SHP77 treated with DMSO at 0.1 percent for 48 hours (cell line): ENCODE measurements at places on chromosomes 2 and 18.

DNA sequence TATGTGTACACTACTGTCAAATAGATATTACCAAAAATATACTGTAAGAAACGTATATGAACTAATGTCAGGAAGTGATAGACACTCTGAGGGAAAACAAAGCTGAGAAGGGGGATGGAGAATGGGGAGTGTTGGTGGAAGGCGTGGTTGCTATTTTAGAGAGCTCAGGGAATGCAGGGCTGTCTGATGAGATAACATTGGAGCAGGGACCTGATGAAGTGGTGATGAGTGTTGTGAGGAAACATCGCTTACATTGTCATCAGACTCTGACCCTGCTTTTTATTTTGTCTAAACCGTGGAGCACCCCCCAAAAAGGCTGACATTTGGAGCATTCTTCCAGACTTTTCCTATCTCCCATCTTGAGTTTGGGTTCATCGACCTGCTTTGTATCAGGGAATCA, 194.7 kb downstream of the LTBP1 start:
- no peak for DNase-seq

- DNase-seq, result no peak
Measured at GRCh38 chr2:144459286-144459685, 60.6 kb downstream of the ZEB2 start.

DNA sequence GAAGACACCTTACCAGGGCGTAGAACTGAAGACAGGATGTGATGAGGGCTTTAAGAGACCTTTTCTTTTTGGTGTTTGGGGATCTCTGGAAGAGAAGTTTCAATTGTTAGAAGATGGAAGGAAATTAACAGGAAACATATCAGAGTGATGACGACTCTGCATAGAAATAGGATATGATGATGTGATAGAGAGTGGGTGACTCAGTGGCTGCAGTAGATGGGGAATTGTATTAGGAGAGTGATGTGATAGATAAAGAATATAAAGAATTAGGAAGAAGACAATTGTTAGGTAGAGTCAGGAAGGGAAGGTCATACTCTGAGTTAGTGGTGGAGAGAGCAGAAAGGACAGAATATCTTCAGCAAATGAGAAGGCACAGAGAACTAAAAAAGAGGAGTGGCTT, 593.9 kb downstream of the NYAP2 start:
- no peak for DNase-seq

DNA sequence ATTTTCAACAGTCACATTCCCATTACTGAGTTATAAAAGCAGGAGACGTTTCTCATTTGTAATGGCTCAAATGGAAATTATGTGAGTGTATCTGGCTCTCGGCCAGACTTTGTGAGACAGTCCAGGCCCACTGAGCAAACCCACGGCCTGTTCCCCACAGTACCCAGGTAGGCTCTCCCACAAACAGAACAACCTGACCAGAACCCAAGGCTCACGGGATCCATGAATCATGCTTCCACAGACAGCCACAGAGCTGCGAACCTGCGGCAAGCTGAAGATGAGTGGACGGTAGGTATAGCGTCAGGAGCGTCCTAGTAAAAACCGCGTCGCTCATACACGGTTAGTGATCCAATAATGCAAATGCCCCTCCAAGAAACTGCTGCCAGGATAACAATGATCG, 34.2 kb downstream of the NDUFA10 start:
- no peak for DNase-seq

GRCh38 chr18:75871596-75871995, 444.1 kb upstream of the SMIM21 start:
- DNase-seq, result no peak

DNA sequence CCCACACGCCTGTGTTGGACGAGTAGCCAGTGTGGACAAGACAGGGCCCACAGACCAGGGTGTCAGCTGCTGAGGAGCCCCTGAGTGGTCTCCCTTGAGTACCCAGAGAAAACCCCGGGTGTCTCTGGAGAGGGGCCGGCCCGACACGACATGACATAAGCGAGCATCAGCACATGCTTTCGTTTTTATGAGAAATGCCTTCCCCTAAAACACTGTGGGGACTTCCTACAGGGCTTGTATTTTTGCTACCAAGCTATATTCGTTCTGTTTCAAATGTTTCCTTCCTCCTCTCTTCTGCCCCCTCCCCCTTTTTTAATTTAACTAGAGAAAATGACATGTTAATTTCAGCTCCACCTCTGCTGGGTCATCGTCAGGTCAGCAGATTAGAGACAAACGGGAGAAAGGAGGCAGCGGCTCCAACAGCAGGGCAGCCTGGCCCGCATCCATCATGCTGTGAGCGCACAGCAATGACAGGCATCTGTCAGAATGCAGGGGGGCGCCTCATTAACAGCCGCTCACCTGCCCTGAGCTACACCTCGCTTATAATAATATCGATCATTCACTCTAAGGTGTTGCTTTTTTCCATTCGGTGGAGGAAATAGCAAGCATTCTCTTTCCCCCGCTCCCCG, 286.2 kb downstream of the ZNF516 start:
- no peak for DNase-seq

DNA sequence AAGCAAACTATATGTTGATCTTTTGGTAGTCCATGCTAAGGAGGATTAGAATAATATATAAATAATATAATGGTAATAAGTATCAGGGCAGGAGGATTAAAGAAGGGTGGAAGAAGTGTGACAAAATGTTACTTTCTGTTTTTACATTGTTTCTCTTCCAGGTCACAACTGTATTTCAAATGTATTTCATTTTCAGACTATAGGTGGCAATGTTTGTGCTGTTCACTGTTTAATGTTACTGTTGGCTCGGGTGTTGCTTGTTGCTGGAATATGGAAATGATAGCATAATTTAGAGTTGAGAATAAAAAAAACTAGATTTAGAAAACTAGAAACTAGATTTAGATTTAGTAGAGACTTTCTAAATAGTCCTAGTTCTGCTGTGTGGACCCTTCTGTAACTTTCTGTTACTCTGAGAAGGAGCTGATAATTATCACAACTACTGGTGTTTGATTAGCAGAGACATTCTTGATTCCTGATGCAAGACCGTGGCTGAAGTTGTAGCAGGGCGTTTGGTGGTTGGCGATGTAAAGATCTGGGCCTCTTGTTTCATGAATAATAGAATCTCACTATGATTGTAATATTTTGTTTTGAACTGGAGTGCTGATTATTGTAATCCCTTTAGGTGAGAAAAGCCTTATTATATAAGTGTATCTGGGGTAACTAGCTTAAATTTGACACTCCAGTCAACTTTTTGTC, 7.9 kb downstream of the NEDD4L start:
- no peak for DNase-seq

DNA sequence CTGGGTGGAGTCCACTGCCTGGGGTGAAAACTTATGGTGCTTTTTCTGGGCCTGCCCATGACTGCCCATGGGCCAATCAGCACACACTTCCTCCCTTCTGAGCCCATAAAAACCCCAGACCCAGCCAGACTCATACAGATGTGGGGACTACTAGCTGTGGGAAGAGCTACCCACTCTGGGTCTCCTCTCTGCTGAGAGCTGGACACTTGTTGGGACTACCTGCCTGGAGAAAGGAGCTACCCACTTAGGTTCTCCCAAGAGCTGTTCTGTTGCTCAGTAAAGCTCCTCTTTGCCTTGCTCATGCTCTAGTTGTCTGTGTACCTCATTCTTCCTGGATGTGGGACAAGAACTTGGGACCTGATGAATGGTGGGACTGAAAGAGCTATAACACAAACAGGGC, 119.6 kb upstream of the SLC38A11 start:
- DNase-seq, result no peak

GRCh38 chr2:218959761-218960308, 369 bp downstream of the CDK5R2 start:
- no peak for DNase-seq

GRCh38 chr2:175557810-175558377, 376.4 kb upstream of the ATP5MC3 start:
- DNase-seq, result no peak

DNA sequence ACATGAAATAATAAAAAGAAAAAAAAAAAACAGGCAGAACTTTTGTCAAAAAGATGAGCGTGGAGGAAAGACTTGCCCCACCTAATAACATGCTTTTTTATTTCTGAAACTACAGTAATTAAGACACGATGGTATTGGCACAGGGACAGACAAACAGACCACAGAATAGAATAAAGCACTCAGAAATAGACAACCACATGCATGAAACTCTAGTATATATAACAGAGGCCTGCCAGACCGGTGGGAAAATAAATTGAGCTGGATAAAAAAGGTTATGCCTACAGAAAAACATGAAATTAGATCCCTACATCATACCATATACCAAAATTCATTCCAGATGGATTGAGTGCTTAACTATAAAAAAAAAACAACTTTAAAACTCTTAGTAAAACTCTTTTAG, 163.1 kb downstream of the NRP2 start:
- DNase-seq, result no peak

DNA sequence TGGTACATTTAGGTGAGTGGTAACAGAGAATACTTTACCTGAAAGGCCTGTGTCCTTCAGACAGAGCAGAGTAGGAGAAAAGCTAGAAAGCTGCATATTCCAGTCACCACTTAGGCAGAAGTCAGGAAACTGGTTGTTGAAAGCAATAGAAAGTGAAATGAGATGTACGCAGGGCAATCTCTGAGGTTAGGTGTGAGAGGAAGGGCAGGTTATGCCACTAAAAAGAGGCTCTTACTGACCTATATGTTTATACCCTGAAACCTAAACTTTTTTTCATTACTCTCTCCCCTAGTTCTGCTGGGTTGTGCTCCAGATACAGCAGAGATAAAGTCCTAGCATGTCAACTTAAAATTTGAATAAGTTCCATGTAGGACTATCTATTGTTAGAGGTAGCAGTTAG, 93.5 kb downstream of the COX7A2L start:
- no peak for DNase-seq

- no peak for DNase-seq
Measured at GRCh38 chr18:24611075-24611474, 150.6 kb downstream of the HRH4 start.

DNA sequence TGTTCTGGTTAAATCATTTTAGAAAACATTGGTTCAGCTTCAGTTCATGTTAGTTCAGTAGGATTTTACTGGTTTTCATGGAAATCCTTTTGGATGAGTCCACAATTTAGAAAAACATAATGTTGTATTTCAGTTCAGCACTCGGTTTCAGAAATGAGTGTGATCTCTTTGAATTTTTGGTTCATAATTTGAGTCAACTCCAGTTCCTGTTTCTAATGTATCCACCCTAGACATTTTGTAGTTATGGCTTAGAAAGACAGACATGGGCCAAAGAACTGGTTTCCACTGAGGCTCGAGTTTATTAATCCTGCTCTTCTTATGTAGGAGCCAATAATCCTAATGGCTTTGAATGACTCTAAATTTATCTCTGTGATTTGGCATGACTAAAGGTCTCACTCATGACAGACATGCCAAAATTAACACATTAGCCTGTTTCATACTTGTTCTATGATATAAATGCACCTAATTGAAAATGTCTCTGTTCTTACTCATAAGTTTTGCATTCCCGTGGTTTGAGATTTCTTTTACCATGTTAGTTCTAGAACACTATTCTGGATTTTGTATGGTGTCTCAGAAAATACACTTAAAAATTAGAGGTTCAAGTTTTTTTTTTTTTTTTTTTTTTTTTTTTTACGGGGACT, 82.3 kb upstream of the SPRED2 start:
- DNase-seq, result no peak

- no peak for DNase-seq
Measured at GRCh38 chr2:226554701-226555100, 244.9 kb downstream of the IRS1 start.

- peak; percentile 19 for DNase-seq
Measured at GRCh38 chr2:68715353-68716041, 19.1 kb upstream of the ARHGAP25 start.

- no peak for DNase-seq
Measured at GRCh38 chr18:50372743-50373142, 2.1 kb upstream of the SKA1 start.

GRCh38 chr2:189281201-189281600, 101.6 kb upstream of the COL5A2 start:
- DNase-seq, result no peak

GRCh38 chr2:153373510-153374279, 104.9 kb downstream of the RPRM start:
- no peak for DNase-seq

DNA sequence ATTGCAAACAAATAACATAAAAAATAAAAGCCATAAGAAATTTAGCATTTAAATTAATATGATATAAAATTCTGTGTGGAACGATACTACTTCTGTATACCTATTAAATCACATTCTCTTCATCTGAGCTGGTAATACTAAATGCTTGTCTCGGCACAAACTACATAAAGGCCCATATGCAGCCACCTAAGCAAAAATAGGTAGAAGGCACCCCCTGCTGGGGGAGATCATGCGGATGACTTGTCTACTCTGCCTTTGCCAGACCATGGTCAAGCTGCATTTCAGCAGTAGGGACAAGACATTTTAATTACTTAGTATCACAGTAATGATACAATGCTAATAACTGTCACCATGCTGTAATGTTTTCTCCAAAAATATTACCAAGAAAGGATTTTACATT, 108.0 kb downstream of the CDH19 start:
- peak; percentile 83 for DNase-seq

DNA sequence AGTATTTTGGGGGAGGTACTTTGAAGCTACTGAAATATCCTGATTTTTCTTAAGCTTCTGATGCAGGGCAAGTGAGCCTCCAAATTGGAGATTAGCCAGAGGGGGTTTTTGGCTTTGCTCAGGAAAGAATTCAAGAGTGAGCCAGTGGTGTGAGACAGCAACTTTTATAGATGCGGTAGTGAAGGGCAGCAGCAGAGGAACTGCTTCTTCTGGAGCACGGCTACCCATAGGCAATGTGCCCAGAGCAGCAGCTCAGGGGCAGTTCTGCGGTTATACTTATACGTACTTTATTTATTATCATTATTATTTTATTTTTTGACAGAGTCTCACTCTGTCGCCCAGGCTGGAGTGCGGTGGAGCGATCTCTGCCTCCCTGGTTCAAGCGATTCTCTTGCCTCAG, 19.8 kb upstream of the NT5DC4 start:
- no peak for DNase-seq

DNA sequence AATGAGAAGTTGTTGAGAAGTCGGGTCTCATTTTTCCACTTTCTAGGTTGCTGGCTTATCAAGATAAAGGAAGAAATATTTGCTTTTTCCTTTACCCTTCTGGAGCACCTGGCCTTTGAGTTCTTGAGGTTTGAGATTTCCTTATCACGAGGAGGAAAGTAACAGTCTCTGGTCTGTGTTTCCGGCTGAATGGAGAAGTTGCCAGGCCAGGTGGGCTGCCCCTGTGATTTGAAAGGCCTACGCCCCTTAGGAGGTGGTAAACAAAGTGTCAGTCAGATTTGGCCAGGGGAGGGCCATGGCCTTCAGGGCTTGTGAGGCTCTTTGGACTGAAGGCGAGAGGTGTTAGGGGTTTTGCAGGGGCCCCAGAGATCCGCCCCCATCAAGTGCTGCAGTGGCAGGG, 156.7 kb upstream of the HAAO start:
- no peak for DNase-seq
